ENCODE measurements at places on chromosomes 7 and 10. TPM values are rescaled to one million over a fixed set of nuclear protein-coding genes. Genes with fewer than 3 reads are reported as not detected.

The TMEM213 gene
- total RNA-seq, result not detected

The ZPBP gene
- not detected for total RNA-seq

The NPTX2 gene
- not detected for total RNA-seq

GRCh38 chr7:30065746-30066145, 37.5 kb downstream of the PLEKHA8 start:
- no peak for DNase-seq

The CLDN12 gene
- total RNA-seq, result 31.2 TPM

DNA sequence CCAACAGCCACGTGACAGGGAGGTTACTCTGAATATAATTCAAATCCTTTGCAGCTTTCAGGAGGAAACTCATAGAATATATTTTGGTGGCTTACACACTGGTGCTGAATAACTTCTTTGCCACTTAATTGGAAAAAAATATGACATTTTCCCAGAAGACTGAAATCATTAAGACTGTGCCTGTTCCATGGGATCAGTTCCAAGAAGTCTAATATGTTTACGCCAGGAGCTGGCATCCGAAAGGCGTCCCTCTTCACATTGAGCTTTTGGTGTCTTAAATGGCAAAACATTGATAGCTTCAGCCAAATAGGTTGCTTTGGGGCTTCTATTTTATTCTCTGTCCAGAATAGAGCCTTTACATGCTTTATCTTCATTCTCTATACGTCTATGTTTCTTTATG, 917.6 kb upstream of the LRRTM3 start:
- DNase-seq, result no peak

The PDZD7 gene
- total RNA-seq, result 0.21 TPM

GRCh38 chr10:3310016-3310784, 137.6 kb upstream of the PITRM1 start:
- no peak for DNase-seq

- no peak for DNase-seq
Observed at GRCh38 chr7:94240902-94241301, 153.8 kb upstream of the COL1A2 start.

DNA sequence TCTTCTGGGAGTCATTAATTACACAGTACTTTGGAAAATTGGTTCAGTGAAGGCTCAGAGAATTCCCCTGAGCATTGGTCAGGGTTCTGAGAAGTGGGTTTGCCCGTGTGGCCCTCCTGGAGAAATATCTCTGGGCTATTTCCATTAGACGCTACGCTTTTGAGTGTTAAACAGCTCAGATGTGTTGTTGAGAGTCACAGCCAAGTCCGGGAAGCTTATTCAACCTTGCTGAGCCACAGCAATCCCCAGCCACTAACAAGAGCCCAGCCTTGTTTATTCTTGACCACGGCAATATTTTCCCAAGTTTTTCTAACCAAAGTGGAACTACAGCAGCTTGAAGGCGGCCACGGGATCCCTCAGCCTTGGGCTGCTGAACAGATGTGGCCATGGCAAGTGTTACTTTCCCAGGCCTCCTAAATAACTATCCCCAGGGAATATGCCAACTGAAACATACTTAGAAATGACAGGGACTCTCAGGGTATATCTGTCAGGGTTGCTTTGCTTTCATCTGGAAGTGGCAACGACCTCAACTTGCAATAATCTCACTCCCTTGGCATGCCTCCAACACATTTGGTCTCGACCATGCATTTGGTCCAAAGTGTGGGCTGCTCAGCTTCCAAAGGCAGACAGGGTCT, 214.7 kb downstream of the EMX2 start:
- DNase-seq, result no peak

DNA sequence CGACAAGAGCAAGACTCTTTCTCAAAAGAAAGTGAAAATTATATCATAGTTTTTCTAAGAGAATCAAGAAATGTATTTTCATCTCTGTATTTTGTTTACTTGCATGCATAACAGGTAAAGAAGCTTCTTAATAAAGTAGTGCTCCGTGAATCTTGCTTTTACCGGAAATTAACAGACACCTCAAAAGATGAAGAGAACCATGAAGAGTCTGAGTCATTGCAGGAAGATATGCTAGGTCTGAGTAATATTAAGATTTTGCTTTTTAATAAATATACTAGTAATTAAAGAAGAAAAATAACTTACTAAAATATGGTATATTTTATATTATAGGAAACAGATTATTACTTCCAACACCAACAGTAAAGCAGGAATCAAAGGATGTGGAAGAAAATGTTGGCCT, 39.5 kb upstream of the STOX1 start:
- no peak for DNase-seq

- DNase-seq, result no peak
Observed at GRCh38 chr10:68489919-68490318, 18.1 kb upstream of the DNA2 start.

- DNase-seq, result no peak
Observed at GRCh38 chr7:44671069-44671468, 64.6 kb downstream of the OGDH start.

GRCh38 chr7:29282819-29283414, 88.3 kb downstream of the CHN2 start:
- DNase-seq, result no peak

DNA sequence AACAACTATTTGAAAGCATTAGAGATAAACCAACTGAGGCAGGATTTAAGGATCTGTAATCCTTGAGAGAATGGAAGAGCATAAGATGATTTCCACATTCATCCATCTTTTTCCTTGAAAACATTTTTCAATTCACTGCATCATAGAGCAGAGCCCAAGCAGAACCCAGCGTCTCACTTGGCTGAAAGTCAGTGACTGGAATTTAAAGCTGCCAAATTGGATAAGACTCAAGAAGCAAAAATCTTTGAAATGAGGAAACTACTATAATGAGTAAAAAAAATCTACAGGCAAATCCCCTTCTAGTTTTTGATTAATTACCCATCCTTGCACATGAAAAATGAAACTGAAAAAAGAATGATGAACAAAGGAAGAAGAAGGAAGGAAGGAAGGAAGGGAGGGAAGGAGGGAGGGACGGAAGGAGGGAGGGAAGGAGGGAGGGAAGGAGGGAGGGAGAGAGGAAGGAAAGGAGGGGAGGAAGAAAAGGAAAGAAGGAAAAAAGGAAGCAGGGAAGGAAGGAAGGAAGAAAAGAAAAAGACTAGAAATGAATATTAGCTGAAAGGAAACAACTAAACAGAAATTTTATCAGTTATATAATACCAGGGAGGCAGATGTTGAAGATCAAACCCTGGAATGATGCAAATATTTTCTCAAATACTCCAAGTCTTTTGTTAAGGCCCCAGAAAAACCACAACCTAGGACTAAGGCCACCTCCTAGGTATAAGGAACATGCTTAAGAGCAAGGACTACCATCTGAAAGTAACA, 336.3 kb upstream of the MAGI2 start:
- DNase-seq, result no peak

The HSPA12A gene
- total RNA-seq, result 5.4 TPM

- no peak for DNase-seq
Observed at GRCh38 chr7:127759945-127760421, 108.0 kb downstream of the SND1 start.

The CTBP2 gene
- total RNA-seq, result 69.8 TPM

The MINDY4 gene
- 7.5 TPM for total RNA-seq

GRCh38 chr7:151662251-151662826, 142.6 kb upstream of the RHEB start:
- no peak for DNase-seq
